ENCODE measurements at places on chromosomes 12 and 14.

- DNase-seq = peak; percentile 79
Measured at GRCh38 chr12:113152835-113153814, 3.6 kb downstream of the CFAP73 start.

DNA sequence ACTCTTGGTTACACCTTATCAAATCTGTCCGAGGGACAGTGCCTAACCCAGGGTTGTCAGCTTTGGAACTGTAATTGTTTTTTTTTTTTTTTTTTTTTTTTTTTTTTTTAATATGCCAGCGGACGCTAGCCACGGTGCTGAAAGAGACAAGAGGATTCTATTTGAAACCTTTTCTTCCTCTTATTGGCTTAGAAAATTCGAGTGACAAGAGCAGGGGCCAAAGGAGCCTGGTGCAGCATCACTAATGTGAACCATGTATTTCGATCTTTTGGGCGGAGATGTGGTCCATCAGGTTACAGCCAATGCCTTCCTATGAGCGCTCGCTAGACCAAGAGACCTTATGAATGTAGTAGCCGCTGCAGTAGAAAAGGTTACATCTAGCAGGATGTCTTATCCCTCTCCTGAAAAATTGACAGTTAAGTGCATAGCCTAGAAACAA, 922 bp downstream of the PTPRR start:
- no peak for DNase-seq

DNA sequence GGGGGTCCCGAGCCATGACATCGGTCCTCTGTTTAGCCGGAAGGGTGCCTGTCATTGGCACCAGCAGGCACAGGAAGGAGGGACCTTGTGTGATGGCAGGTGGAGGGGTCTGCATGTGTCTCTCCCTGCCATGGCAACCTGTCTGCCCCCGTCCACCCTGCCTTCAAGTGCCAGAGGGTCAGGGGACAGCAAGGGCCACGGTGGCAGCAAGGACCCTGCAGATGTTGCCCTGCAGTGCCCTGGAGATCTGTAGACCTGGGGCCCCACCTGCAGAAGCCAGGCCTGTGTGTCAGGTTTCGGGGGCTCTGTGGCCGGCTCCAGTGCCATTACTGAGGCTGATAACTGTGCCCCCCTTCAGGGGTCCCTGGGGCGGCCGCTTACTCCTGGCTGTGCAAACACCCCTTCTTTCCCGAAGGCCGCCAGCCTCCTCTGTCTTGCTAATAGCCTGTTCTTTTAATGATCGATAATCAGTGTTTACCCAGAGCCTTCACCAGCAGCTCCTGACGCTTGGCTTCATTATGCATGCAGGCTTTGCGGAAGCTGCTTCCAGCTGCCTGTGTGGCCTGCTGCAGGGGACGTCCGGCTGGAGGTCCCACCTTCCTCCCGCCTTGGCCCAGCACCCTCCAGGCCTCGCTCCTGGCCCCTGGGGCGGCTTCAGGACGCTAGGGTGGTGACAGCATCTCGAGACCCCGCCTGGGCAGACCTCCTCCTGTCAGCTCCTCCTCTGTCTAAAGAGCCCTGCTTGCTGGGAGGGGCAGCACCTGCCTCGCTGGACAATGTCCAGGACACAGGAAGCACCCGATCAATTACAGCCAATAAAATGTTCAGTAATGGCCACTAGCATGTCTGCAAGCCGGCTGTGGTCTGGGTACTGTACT, 153.0 kb downstream of the KIF26A start:
- DNase-seq = peak; percentile 10

- no peak for DNase-seq
Measured at GRCh38 chr12:115456946-115457689, 773.1 kb upstream of the TBX3 start.

DNA sequence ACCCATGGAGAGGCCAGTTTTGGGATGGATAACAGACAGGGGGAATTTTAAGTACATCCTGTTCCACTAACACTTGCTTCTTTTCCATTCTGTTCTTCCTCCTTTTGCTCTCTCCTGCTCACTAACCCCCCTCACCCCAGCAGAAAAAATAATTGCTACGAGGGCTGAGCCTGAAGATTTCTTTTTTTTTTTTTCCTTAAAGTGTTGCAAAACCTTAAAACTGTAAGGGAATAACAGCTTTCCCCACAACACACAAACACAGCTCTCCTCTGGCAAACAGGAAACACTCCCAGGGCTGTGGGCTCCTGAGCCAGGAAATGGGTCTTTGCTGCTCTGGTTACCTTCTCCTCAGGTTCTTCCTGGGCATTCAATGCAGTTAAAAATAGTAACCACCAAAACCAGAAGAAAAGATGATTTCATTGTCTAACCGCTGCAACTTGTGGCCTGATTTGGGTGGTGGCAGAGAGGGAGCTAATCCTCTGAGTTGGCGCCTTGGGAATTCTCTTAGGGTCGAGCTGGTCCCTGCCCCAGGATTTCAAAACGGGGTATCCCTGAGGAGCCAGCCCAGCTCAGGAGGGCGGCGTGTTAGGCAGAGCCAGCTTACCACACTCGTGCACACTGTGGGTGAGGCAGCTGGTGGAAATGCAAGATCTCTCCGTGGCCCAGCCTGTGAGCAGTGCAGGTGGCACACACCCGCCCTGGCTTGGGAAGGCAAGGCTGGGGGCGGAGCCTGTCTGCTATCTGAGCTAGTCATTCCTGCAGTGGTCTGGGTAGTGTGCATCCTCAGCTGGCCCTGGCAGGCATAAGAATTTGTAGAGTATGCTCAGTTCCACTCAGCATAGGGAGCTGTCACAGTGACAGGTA, 17.1 kb upstream of the EMP1 start:
- peak; percentile 71 for DNase-seq

DNA sequence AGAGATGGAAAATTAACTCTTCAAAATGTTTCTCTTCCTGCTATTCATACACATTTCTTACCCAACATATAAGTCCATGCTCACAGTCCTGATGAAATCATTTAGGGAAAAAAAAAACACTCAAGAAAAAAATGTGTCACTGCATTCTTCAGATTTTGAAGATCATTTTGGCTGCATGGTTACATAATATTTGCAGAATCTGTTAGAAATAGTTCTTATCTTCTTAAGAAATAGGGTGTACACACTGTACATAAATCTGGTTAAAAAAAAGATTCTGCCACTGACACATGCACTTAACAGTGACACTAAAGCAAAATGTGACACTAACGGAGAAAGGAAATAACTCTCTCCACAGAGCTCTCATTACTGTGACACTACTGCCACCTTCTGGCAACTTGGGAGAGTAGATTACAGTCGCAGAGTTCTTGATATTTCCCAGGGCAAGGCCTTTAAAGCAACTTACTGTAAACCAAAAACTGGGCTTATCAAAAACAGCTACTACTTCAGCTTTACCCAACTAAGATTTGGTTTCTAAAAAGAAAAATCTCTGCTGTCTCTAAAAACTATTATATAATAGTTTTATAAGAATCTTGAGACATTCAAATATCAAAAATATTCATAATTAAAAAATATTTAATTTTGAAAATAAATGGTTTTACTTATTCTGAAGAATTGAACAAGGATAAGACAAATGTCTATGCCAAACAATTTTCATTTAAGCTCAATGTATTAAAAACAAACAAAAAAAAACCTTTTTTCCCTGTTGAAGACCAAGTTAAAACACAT, 65.0 kb downstream of the SETD3 start:
- peak; percentile 48 for DNase-seq

GRCh38 chr14:103192246-103192840, 69.1 kb downstream of the TNFAIP2 start:
- no peak for DNase-seq

DNA sequence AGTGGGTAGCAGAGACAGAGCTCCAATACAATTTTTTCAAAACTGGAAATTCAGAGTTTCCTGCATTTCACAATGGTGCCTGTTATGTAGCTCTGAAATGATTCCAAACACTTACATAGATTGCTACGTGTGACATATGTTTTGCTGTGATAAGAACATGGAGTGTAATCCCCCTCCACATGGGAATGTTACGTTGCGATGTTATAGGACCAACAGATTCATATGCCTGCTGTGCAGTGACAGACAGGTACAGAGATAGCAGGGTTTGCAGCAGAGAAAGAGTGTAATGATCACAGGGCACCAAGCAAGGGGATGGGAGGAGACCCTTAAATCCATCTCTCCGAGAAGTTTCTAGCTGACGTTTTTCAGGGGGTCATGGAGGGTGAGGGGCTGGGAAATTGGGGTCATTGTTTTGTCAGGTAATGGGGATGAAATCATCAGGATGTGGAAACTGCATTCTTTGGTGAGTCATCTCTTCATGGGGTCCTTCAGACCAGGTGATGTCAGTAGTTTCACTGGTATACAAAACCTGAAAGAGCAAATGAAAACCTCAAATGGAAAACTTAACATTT, 76.6 kb upstream of the OSBPL8 start:
- DNase-seq = no peak

DNA sequence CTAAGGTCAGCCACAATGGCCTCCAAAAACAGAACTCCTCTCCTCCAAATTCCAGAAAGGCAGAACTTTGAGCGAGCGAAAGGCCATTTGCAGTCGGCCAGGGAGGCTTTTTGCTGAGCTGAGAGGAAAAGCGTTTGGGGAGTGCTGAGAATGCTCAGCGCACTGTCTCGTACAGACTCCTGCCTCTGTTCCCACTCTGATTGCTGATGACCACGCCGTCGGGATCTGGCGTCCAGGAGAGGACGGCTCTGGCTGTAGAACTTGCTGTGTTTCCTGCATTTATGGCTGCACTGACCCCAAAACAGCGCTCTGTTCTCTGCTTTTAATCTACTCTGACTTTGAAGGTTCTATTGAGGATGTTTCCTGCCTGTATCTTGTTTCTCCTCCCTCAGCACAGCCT, 82.4 kb upstream of the WSCD2 start:
- DNase-seq = no peak

DNA sequence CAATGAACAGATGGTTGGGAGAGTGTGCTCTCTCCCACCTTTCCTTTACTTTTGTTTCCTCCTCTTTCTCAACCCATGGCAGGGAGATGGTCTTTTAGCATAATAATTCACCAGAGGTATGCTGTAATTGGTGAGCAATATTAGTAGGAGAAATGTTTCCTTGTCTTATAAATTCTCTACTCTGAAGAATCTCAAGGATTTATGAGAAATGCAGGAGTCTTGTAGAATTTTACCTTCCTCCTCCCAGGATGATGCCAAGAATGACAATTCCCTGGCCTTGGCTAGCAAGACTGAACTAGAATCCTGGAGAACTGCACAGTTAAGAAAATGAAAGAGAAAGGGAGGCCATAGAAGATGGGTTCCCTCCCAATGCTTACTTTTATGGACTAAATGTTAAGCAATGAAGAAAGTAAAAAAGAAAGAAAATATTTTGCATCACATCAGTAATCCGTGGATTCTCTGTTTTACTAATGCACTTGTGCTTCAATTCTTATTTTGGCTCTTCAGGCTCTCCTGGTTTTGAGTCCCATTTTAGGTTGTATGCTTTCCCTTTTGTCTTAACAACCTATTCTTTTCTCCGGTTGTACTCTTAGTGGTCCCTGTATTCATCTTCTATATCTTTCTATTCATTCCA, 192.9 kb upstream of the GARIN6 start:
- no peak for DNase-seq

GRCh38 chr14:26174395-26174794, 423.4 kb downstream of the NOVA1 start:
- DNase-seq = no peak

DNA sequence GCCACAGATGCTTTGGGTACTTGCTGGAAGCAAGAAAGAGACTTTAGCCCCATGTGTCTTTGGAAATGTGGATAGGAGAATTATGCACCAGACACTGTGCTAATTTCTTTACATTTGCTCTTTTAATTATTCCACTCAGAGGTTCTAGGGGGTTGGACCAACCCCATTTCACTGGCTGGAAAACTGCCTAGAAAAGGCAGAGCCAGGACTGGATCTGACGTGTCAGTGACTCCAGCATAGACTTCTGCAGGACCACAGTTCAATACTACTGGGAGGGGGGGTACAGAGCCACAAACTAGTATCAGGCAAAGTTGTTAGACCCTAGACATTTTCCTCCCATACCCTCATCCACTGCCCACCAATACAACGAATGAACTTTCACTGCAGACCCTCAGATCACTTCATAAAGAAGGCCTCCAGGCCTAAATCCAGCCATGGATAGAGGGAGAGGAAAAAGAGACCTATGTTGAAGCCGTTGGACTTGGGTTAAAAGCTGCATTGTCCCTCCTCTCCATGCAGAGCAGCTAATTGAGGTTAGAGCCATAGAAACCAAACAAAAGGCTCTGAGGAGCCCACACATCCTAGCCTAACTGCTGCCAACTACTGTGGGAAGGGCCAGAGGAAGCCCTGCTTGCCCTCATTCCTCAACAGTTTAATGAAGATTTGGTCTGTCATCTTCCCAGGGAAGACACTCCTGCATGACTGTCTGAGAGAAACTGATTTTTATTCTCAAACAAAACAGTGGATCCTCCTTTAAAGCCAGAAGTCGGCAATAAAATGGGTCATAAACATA, 68.7 kb downstream of the STON2 start:
- DNase-seq = no peak

Measured in transverse colon (tissue), 4 donors.